KG1 (cell line): ENCODE measurements at places on chromosomes 2 and 18.

DNA sequence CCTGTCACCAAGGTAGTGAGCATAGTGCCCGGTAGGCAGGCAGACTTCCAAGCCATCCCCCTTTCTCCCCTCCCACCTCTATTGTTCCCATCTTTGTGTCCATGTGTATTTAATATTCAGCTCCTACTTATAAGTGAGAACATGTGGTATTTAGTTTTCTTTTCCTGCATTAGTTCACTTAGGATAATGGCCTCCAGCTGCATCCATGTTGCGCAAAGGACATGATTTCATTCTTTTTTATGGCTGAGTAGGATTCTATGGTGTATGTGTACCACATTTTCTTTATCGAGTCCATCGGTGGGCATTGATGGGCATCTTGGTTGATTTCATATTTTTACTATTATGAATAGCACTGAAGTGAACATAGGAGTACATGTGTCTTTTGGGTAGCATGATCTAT, 35.3 kb downstream of the MMADHC start:
- no peak for DNase-seq

GRCh38 chr18:54850598-54850997, 22.3 kb downstream of the RAB27B start:
- no peak for DNase-seq

GRCh38 chr2:120347396-120348060, 1.6 kb downstream of the INHBB start:
- no peak for DNase-seq

DNA sequence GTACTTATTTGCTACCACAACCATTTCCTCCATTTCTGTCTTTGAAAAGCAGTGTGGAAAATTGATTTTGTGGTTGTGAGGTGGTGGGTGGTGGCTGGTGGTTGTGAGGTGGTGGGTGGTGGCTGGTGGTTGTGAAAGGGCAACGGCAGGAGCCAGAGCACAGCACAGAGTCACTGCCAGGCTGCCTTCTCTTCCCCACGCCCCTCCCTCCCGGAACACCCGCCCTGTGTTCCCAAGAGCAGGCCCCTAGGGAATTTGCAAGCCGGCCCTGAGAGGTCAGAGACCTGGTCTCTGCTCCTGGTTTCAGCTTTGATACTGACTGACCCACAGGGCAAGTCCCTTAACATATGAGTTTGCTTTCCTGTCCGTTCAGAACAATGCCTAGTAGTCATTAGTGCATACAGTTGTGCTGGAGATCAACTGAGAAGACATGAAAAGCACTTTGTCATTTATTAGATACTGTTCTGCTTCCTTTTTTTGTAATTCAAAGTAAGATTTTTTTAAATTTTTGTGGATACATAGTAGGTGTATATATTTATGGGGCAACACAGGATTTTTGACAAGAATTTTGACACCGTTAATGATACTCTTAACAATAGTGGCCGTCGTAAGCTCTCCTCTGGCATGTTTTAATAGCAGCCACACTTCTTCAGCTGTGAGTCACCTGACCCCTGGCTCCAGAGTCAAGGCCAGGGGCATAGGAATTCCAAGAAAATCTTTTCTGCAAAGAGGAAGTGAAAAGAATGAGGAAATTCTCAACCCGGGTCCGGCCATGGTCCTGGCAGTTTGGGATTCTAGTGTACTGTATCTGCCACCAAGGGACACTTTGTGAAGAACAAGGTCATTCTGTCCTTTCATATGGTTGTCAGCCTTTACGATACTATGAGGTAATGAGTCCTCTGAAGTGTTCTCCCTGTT, 53.2 kb downstream of the ITGA6 start:
- DNase-seq: no peak

GRCh38 chr2:42752816-42753813, 10.8 kb downstream of the OXER1 start:
- no peak for DNase-seq

DNA sequence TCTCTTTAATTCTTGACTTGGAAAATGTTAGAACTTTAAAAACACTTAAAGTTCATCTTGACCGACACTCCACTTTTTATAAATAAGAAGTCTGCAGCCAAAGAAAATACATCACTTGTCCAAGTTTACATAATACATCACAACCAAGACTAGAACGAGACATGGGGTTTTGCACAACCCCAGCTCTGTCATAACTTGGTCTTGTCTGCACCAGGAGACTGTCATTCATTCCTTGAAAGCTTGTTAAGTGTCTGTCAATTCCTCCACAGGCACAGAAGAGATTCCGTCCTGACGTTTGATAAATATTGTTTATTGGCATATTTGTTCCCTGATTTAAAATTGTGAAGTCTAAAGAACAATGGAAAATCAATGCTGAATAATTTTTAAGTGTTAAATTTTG, 139.5 kb upstream of the SETBP1 start:
- DNase-seq: no peak
